Cardiac septum (tissue), 1 donor: ENCODE measurements at places on chromosomes 1 and 21. TPM values are rescaled to one million over a fixed set of nuclear protein-coding genes. Genes with fewer than 3 reads are reported as not detected.

DNA sequence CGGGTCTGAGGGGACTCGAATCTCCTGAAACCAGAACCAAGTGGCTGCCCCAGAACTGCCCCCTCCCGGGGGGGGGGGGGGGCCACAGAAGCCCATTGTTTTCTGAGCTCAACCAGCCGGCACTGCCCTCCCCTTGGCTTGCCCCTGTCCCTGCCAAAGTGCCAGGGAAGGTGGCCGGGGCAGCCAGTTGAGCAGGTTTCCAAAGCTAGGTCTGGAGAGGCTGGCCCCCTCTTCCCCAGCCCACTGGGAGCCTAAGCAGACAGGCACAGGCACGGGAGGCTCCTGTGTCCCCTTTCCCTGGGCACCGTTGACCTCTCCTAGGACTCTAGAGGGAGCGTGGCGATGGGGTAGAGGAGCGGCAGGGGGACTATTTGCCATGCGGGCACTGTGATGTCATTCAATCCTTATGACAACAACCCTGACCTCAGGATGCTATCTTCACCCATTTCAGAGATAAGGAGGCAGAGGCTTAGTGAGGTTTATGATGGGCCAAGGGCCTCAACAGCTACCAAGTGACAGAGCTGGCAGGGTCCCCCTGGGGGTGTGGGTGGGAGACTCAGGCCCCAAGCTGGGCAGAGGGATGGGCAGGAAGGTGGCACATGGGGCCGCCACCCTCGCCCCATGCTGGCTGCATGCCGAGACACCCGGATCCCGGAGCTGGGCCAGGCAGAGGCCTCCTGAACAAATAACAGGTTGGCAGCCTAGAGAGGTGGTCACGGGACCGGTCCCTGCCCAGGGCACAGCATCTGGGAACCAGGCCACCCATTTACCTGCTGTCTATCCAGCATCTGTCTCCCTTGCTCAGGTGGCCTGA lies 35.0 kb downstream of the RAP1GAP start:
- no peak for DNase-seq

GRCh38 chr1:10283318-10283984 lies 73.1 kb downstream of the KIF1B start:
- no peak for DNase-seq

DNA sequence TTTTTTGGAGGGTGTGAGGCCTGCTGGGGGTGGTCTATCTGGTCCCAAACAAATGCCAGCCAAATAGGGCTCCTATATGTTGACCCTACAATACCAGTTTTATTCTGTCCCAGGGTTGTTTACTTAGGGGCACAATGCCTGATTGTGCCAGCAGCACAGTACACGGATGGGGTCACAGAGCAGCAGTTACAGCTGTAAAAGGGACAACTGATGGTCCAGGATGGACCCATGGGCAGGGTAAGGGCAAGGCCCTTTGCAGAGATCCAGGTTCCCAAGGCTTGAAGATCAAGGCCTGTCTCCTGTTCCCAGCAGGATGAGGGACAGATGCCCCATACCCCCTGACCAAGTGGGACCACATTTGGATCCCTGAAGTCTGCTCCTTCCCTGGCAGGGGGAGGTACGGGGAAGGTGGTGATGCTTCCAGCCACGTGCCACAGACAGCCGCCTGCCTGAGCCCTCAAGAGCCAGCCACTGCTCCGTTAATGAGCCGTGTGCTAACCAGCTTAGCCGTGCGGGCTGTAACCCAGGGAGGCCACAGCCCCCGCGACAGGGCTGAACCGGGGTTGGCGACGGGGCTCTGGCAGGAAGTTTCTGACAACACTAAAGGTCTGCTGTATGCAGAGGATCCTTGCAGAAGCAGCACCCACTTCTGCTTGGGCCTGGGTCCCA lies 18.2 kb downstream of the SLC6A9 start:
- DNase-seq = no peak

- no peak for DNase-seq
These were observed 120.0 kb downstream of the TGFBR3 start for GRCh38 chr1:91765880-91766443.

- no peak for DNase-seq
These were observed 12.2 kb downstream of the UTP25 start for GRCh38 chr1:209839875-209840546.

GRCh38 chr1:2169200-2169836 lies 25.3 kb downstream of the FAAP20 start:
- DNase-seq = no peak

- no peak for DNase-seq
These were observed 140.6 kb downstream of the PEX14 start for GRCh38 chr1:10615332-10615731.

GRCh38 chr1:82565546-82565945 lies 764.8 kb downstream of the ADGRL2 start:
- no peak for DNase-seq

GRCh38 chr1:27138927-27139326 lies 16.0 kb downstream of the SLC9A1 start:
- no peak for DNase-seq

DNA sequence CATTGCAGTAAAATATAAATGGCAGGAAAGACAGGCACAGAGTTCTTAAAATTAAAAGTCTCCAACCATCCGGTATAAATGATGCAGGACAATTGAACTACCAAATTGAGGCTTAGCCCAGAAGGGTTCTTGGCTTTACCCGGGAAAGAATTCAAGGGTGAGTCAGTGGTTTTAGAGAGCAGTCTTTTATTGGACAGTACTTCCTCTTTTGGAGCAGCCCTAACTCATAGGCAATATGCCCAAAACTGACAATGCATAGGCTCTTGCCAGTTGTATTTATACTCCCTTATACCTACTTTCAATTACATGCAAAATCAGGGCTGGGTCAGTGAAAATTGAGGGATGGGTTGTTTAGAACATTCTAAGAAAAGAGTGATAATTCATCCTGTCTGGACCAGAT lies 1628.9 kb upstream of the PRMT6 start:
- no peak for DNase-seq

DNA sequence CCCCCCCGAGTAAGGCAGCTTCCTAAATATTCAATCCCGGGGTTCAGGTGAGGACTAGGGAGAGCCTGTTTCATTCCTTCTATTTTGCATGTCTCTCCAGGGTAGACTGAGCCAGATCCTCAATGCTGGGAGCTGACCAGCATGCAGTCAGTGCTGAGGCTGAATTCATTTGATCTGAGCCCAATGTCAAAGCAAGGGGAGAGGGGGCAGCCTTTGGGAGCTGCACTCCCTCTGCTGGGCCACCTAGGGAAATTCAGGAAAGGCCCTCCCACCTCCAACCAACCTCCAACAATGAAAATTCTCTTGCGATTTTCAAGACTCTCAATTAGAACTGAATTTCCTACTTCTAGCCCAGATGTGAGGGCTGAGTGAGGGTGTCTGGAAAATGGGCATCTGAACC lies 371.2 kb downstream of the NPHP4 start:
- DNase-seq = no peak

- no peak for DNase-seq
These were observed 18.3 kb upstream of the MAP10 start for GRCh38 chr1:232786845-232787455.

GRCh38 chr21:36103434-36103833 lies 31.4 kb upstream of the CBR3 start:
- no peak for DNase-seq

DNA sequence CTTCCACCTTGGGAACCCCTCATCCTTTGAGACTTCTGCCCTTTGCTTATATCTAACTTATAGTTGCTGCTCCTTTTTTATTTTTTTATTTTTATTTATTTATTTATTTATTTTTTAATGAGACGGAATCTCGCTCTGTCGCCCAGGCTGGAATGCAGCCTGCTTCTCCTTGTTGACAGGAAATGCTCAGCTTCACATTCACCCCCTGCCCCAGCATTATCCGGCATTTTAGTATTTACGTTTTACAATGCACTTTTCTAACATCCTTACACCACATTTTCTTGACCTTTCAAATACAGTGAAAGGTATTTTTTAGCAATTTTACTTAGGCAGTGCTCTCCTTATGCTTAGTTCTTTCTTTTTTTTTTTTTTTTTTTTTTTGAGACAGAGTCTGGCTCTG lies 14.9 kb downstream of the CXADR start:
- DNase-seq = no peak

The AVPR1B gene
- not detected for total RNA-seq

The CENPF gene
- total RNA-seq = 0.67 TPM

The TMCC2 gene
- 4.0 TPM for total RNA-seq

The PLA2G2A gene
- total RNA-seq = 59.6 TPM

The WNT9A gene
- total RNA-seq = 6.5 TPM

The SAMSN1 gene
- total RNA-seq = 1.9 TPM

The IL20 gene
- total RNA-seq = not detected
